GM12878 (cell line): ENCODE measurements at places on chromosomes 11 and 22. TPM values are rescaled to one million over a fixed set of nuclear protein-coding genes. Genes with fewer than 3 reads are reported as not detected.

DNA sequence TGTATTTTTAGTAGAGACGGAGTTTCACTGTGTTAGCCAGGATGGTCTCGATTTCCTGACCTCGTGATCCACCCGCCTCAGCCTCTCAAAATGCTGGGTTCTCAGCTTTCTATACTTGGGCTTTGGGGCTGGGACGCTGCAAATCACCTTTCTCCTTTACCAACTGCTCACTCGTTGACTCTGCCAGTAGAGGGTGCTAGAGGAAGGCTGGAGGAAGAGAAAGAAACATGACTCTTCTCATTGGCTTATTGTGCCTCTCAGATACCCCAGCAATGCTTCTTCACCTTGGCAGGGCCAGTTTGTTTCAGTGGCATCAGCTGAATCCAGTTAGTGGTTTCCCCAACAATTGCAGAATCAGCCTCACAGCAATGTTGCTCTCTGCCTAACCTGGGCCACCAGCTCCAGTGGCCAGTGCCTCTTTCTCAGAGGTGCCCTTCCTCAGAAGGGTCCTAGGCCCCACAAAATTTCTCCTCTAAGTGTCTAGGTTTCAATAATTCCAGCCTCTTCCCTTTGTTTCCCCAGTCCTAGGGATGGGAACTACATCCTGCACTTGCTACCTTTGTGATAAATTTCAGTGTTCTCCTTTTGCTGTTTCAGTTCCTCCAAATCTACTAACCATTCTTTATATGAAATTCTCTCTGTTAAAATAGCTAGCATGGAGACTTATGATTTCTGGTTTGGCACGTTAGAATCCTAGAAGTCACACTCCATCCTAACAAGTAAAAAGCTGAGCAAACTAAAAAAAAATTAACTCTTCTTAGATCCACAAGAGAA, 71.5 kb upstream of the VSTM5 start:
- H3K27me3 ChIP-seq = no peaks in the 10 kb centered on the region; the same call in 1 of the 2 replicates
- H3K4me1 ChIP-seq = no peaks in the 10 kb centered on the region

GRCh38 chr11:10438458-10438857, 16.6 kb upstream of the AMPD3 start:
- no peak overlapping the region for H3K27ac ChIP-seq
- no peak for DNase-seq
- H3K36me3 ChIP-seq = no peaks in the 10 kb centered on the region
- peaks cover 14% of the 10 kb centered on the region for H3K4me1 ChIP-seq
- no peaks in the 10 kb centered on the region for H3K27me3 ChIP-seq

- H3K27me3 ChIP-seq = no peaks in the 10 kb centered on the region
- no peaks in the 10 kb centered on the region for H3K36me3 ChIP-seq
- H3K4me1 ChIP-seq = no peaks in the 10 kb centered on the region
- DNase-seq = no peak
- no peak overlapping the region for H3K4me3 ChIP-seq
- no peak overlapping the region for H3K27ac ChIP-seq
These were observed 1126.3 kb upstream of the RAG2 start for GRCh38 chr11:37724315-37724714.

DNA sequence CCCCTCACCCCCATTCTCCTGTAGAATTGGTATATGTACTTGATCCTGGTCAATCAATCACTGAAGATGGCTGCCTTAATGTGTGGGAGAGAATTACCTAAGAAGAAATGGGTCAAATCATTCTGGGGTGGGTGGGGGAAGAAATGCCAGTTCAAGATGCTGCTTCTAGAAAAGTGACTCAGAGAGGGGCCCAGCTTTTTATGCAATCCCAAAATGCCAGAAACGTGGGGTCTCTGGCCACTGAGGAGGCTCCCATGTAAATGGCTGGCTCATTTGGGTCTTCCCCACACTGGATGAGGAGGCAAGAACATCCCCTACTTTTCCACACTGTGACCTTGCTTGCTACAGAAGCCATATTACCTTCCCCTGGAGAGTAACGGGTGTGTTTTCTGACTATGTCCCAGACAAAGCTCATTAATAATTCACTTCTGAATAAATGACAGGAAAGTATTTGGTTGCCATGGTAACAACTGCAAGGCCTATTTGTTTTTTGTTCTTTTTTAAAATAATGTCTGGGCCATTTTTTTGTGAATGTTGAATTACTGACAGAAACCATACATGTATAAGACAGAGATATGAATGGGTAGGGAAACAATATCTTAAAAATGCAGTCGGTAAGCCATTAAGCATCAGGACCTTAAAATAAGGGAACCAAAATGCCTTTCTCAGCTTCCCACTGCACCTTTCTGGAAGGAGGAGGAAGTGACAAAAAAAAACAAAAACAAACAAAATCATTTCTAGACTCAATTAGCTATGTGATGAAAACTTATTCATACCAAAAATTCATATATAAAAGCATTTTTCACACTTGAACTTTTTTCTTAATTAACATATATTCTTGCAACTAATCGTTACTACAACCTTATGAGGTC, 32.0 kb downstream of the SLC1A2 start:
- H3K27me3 ChIP-seq = no peaks in the 10 kb centered on the region
- no peak for DNase-seq
- H3K4me3 ChIP-seq = no peak overlapping the region

DNA sequence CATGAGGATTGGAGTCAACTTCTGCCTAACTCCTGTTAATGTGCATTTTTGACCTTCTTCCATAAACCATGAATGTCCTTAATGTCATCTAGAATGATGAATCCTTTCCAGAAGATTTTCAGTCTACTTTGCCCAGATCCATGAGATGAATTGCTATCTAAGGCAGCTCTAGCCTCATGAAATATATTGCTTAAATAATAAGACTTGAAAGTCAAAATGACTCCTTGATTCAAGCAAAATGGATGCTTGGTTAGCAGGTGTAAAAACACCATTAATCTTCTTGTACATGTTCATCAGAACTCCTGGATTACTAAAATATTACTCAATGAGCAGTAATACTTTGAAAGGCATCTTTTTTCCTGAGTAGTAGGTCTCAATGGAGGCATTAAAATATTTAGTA, 238.5 kb upstream of the ZC3H12C start:
- H3K36me3 ChIP-seq = no peaks in the 10 kb centered on the region
- H3K4me3 ChIP-seq = no peak overlapping the region

GRCh38 chr22:47698906-47699305, 936.5 kb downstream of the TBC1D22A start:
- H3K4me3 ChIP-seq = no peak overlapping the region
- H3K27me3 ChIP-seq = no peaks in the 10 kb centered on the region
- H3K27ac ChIP-seq = no peak overlapping the region
- no peaks in the 10 kb centered on the region for H3K36me3 ChIP-seq
- DNase-seq = no peak
- H3K4me1 ChIP-seq = no peaks in the 10 kb centered on the region

DNA sequence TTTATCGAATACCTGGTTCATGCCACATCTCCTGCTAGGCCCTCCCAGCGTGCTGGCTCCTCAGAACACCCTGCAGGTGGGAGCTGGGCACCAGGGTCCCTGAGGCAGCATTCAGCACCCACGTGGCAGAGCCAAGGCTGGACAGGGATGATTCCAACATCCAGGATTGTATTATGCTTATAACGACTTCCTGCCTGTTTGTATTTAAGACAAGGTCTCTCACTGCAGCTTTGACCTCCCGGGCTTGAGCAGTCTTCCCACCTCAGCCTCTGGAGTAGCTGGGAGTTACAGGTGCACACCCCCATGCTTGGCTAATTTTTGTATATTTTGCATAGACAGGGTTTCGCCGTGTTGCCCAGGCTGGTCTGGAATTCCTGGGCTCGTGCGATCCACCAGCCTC, 64.7 kb upstream of the WNT7B start:
- no peak for DNase-seq
- H3K27me3 ChIP-seq = no peaks in the 10 kb centered on the region; the same call in 1 of the 2 replicates
- no peak overlapping the region for H3K4me3 ChIP-seq
- no peaks in the 10 kb centered on the region for H3K36me3 ChIP-seq
- no peak overlapping the region for H3K27ac ChIP-seq

DNA sequence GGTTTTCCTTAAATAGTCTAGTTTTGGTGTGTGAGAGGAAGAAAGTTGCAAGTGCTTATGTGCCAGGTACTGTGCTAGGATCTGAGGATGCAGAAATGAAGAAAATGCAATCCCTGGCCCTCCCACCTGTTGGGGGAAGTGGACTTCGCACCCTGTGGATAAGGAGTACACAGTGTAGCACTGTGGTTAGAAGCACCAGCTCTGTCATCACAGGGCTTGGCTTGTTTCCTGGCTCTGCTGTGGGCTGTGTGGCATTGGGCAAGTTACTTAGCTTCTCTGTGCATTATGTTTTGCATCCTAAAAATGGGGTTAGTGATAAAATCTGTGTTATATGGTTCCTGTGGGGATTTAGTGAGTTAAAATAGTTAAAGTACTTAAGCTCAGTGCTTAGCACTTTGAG, 68.2 kb downstream of the ENDOD1 start:
- no peak overlapping the region for H3K27ac ChIP-seq
- DNase-seq = no peak
- no peaks in the 10 kb centered on the region for H3K36me3 ChIP-seq
- no peak overlapping the region for H3K4me3 ChIP-seq
- H3K4me1 ChIP-seq = peaks cover 1% of the 10 kb centered on the region; the same call in 1 of the 2 replicates

DNA sequence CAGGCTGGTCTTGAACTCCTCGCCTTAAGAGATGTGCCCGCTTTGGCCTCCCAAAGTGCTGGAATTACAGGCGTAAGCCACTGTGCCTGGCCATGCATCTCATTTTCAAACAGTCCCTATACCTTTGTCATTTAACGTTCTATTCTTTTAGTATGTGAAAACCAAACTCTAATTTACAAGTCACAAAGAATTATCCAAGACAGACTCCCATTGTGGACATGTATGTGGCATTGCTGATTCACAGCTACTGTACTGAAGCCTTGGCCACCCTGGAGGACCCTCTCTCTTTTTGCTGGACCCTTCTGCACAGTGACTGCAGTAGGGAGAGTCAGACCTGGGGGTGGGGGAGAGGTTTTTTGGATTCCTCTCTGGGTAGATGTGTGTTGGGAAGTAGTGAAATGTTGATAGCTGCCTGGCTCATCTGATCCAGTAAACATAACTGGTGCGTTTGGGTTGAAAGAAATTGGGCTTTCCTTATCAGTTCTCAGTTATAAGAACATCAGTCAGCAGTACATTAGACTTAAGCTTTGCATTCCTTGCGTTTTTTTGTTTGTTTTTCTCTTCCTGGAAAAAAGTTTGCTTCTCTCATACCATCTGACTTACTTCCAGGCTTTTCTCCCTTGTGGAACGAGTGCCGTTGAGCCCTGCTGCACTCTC, 65.9 kb downstream of the MED15 start:
- H3K36me3 ChIP-seq = peaks cover 60% of the 10 kb centered on the region
- no peak for DNase-seq
- no peak overlapping the region for H3K4me3 ChIP-seq
- H3K27me3 ChIP-seq = no peaks in the 10 kb centered on the region
- H3K4me1 ChIP-seq = peaks cover 11% of the 10 kb centered on the region
- no peak overlapping the region for H3K27ac ChIP-seq

DNA sequence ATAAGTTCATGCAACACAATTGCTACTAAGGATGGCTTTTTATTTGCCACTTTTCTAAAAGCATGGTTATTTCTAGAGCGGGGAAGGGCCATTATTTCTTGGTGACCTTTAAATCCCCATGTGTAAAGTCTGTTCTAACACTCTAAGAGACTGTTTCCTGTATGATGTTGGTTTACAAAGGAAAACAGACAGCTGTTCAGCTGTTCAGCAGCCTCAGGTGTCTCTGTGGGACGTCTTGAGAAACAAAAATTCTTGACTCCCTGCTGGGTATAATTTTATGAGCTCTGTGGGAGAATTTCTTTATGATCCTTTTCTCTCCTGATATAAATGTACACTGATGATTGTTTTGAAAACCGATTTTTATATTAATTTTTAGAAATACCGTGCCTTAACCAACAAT, 13.9 kb downstream of the MUC15 start:
- DNase-seq = no peak
- H3K27me3 ChIP-seq = no peaks in the 10 kb centered on the region
- no peak overlapping the region for H3K4me3 ChIP-seq
- no peaks in the 10 kb centered on the region for H3K4me1 ChIP-seq
- no peak overlapping the region for H3K27ac ChIP-seq
- no peaks in the 10 kb centered on the region for H3K36me3 ChIP-seq

DNA sequence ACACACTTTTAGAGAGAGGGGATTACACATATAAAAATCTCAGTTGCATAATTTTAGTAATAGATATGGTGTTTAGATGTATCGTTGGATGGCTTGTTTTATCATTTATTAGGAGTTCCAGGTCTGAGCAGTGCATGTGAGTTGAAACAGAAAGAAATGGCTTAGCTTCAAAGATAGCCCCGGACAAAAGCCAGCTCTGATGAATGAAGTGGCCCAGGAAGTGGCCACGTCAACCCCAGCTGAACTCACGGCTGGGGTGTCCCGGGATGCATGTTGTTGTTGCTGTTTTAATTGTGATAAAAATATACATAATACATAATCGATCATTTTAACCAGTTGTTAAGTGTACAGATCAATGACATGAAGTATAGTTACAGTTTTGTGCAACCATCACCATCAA, 1513.6 kb downstream of the BRD1 start:
- no peak for DNase-seq
- H3K36me3 ChIP-seq = no peaks in the 10 kb centered on the region
- no peaks in the 10 kb centered on the region for H3K4me1 ChIP-seq
- no peak overlapping the region for H3K4me3 ChIP-seq

DNA sequence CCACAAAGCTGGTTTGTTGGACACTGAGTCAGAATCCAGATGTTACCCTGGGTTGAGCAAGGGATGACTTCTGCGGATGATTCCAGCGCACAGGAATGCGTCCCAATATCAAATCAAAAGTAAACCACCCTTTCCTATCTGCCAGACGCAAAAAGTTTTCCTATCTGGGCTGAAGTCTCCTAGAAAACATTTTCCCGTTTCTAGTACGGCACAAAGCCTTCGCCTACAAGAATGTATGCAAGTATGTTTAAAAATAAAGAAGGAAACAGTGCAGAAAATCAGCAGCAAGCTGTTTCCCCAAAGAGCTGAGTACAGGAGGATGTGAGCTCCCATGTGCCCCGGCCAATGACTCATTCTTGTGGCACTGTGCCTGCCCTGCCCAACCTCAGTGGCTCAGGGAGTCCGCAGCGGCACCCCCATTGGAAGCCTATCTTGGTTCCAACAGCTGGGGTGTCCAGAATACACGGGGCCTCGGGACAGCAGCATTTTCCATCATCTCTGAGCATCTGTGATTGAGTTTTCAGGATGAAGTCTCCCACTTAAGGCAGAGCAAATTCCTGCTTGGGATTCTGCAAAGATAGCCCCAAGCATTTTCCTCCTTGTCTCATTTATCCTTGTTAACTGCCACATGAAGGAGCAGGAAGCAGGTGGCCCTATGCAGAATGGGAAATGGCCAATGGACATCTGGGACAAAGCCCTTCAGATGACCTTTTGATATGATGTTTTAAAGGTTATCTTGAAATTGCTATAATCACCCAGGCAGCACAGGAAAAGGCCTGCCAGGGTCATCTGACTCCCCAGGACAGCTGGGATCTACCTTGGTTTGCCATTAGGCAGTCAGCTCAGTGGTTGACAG, 17.5 kb downstream of the KCNJ5 start:
- H3K27ac ChIP-seq = no peak overlapping the region
- no peaks in the 10 kb centered on the region for H3K36me3 ChIP-seq
- DNase-seq = no peak
- no peak overlapping the region for H3K4me3 ChIP-seq
- H3K4me1 ChIP-seq = no peaks in the 10 kb centered on the region
- no peaks in the 10 kb centered on the region; the same call in 1 of the 2 replicates for H3K27me3 ChIP-seq

Gene DDIAS
- total RNA-seq = 10.3 and 14.2 TPM in 2 replicates

Gene SOX6
- total RNA-seq = 0.03 and 0.16 TPM in 2 replicates

Gene SEC14L6
- not detected in 2 replicates for total RNA-seq

Gene MRGPRX3
- total RNA-seq = not detected in 2 replicates

Gene OR52I2
- total RNA-seq = not detected in 2 replicates

Gene CEND1
- total RNA-seq = 6.9 and 9.0 TPM in 2 replicates

Gene C11orf91
- 0.35 TPM in 1 of 2 replicates, not detected in the other for total RNA-seq

Gene LBHD1
- 12.0 and 12.6 TPM in 2 replicates for total RNA-seq

Gene MRPL40
- total RNA-seq = 41.2 and 42.4 TPM in 2 replicates

Gene TST
- 20.8 and 20.9 TPM in 2 replicates for total RNA-seq
